ENCODE measurements at places on chromosomes 12 and 14. TPM values are rescaled to one million over a fixed set of nuclear protein-coding genes. Genes with fewer than 3 reads are reported as not detected.

DNA sequence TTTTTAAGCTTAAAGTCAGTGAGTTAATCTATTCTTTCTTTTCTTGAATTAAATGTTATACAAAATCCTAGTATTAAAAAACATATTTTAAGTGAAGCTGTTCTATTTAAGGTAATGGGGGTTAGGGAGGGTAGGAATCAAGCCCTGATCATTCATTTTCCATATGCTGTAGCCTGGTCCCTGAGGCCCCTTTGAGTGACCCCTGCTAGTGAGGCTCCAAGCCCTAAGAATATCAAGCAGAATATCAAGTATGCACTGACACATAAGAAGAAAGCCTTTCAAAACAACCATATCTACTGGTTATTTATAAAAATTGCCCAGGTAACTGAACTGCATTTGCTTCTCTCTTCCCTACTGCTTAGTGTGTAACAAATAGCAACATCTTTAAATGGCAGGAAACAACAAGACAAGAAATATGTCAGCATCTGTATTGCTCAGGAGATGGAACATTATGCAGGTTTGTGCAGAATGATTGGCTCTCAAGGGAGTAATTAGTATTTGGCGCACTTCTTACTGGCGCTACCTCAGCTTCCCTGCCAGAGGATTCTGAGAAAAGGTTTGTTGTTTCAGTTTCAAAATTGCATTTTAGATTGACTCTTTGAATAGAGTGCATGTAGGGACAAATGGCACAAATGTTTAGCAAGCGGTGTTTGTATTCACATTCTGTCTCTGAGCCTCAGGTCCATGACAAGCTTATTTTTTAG, 223.0 kb downstream of the DUSP6 start:
- ATAC-seq: no peak

DNA sequence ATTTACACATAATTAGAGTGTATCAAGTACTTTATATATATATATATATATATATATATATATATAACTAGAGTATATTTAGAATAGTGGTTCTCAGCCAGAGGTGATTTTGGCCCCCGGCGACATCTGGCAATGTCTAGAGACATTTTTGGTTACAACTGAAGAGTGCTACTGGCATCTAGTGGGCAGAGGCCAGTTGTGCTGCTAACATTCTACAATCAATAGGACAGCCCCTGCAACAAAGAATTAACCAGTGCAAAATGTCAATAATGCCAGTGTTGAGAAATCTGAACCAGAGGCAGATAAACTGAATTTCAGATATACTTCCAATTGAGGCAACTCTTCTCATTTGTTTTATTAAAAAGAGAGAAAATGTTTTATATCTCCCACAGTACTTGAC, 8.9 kb downstream of the GTF2A1 start:
- no peak for ATAC-seq

DNA sequence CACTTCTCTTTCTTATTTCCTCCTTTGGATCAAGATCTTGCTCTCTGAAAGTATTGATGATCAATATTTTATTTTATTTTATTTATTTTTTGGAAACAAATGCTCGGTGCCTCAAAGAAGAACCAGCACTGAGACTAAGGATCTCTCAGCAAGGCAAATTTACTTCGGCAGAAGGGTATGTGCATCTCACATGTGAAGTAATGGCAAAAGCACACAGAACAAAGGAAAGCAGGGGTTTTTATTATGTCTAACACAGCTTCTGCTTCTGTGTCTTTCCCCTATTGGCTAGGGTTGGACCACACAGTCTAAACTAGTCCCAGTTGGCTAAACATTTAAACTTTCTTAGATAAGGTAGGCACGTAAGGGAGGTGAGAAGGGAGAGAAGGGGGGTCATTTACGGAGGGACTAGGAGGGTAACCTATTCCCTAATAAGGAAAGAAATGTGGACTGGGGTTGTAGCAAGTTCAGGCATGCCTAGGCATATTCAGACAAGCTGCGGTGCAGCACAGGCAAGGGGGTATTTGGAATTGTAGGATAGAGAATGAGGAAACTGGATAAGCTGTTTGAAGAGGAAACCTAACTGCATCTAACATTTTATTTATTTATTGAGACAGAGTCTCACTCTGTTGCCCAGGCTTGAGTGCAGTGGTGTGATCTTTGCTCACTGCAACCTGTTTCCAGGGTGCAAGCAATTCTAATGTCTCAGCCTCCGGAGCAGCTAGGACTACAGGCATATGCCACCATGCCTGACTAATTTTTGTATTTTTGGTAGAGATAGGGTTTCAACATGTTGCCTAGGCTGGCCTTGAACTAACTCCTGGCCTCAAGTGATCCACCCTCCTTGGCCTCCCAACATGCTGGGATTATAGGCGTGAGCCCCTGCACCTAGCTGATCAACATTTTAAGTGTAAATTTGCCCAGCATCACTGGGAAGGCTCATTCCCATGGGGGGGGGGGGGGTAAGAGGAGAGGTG, 90.0 kb upstream of the EIF5 start:
- ATAC-seq: no peak

DNA sequence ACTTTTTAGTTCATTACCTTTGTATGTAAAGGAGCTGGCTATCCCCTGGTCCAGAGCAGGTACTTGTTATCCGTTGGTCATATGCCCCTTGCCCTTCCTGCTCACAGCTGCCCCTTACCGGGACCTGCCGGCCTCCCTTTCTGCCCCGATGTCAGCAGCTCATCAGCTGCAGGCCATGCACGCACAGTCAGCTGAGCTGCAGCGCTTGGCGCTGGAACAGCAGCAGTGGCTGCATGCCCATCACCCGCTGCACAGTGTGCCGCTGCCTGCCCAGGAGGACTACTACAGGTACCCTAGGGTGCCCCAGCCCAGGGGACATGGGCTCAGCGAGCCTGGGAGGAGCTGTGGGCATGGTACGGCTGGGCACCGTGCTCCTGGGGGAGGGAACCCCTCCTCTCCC, 2.3 kb upstream of the RNU7-1 start:
- no peak for ATAC-seq

DNA sequence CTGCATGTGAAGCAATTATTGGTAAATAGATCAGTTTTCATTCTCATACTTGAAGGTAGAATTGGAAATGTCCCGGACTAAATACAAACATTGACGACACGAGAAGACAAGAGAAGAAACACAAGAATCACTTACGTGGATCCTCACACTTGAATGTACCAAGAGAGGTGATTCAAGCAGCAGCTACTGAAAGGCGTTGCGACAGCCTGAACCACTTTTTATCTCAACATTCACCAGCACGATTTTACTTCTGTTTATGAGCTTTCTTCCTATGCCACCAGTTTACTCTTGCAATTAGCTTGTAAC, 3.6 kb upstream of the FZD10 start:
- no peak for ATAC-seq

CNTN1 gene
- 64.1 TPM for total RNA-seq

TUBA1C gene
- total RNA-seq: 122 TPM
